ENCODE measurements at places on chromosomes 7 and 10.

- no peak for DNase-seq
Measured at GRCh38 chr7:131689662-131690234, 133.3 kb upstream of the PODXL start.

DNA sequence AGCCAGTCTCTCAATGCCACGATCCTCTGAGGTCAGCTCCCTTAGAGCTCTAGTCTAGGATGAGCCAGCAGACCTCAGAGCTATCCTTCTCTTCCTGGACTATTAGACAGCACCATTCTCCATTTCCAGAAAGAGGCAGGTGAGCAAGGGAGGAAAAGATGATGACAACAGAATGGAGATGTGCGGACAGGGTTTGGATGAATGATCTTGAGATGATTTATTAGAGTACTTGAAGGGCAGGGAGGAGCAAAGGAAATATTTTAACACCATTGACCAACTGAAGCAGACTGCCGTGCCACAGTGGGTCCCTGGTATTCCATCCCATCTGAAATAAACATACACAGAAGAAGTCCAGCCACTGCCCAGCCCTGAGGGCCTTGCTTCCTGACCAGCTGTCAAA, 94.3 kb downstream of the CFAP58 start:
- no peak for DNase-seq

DNA sequence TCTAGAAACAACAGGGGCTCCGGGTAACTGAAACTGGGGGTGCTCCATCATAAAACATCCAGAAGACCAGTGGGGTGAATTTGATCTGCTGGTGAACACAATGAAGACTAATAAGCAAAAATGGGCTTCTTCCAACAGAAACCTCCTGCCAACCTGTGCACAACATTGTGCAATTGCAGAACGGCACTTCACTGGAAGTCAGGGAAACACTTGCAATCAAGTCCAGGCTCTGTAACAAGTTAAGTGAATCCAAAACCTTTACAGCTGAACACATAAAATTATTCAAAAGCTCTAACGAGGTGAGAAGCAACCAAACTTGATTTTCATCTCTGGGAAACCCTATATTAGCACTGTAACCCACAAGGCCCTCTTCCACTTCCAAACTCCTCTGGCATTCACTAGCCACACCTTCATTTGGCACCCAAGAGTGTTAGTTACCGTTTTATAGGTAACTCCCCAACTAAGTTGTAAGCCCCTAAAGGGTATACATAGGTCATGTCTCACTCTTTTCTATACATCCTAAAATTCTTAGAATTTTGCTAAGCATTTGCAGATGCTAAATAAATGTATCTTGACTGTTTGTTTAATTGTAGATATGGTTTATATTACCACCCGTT, 22.0 kb downstream of the IMMP2L start:
- DNase-seq: no peak

DNA sequence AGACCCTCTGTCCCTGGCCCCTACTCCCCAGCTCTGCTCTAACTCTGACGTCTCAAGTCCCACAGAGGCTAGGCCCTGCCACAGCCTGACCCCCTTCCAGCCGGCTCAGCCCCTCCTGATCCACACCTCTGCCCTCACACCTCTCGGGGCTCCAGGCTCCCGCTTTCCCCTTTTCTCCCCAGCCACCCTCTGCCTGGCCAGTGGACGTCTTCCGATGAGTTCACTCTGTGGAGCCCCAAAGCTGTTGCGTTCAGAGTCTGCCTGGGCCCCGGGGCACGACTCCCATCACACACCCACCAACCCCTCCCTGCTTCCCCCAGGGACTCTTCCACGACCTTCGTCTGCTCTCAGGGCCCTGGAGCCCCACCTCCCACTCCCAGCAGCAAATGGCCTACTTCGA, 18.4 kb upstream of the TBRG4 start:
- no peak for DNase-seq

- DNase-seq: no peak
Measured at GRCh38 chr7:117555260-117555659, 75.4 kb downstream of the CFTR start.

GRCh38 chr10:118256825-118257570, 85.1 kb downstream of the FAM204A start:
- DNase-seq: no peak

DNA sequence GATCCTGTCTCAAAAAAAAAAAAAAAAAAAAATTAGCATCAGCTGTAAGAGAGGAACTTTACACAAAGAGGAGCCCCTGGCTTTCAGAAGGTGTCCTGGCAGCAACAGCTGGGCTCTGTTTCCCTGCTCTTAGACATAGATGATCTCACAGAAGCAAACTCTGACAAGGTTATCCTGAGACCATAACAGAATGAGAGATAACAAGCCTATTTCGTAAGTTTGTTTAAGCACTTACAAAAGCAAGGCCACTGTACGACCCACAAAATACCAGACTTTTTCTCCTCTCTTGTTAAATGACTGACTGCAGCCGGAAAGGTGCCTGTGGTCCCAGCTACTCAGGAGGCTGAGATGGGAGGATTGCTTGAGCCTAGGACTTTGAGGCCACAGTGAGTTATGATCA, 33.3 kb upstream of the OTUD1 start:
- DNase-seq: no peak

GRCh38 chr7:12584930-12585329, 14.4 kb downstream of the SCIN start:
- no peak for DNase-seq

GRCh38 chr10:69088471-69088769, 517 bp downstream of the SRGN start:
- no peak for DNase-seq

DNA sequence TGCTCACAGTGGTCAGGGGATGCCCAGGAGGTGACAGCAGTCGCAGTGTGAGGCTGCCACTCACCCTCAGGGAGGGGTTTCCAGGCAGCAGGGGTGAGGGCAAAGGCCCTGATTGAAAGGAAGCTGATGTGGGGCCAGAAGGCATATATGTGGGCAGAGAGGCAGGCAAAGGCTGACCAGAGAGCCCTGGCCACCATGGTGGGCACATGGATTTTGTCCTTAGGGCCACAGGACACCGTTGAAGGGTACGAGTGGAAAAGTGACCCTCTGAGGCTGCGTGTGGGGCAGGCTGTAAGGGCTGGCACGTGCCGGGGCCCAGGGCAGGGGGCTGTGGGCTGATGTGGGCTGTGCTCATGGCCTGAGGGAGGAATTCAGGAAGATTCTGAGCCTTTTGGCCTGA, 57.5 kb upstream of the ZNF32 start:
- no peak for DNase-seq

DNA sequence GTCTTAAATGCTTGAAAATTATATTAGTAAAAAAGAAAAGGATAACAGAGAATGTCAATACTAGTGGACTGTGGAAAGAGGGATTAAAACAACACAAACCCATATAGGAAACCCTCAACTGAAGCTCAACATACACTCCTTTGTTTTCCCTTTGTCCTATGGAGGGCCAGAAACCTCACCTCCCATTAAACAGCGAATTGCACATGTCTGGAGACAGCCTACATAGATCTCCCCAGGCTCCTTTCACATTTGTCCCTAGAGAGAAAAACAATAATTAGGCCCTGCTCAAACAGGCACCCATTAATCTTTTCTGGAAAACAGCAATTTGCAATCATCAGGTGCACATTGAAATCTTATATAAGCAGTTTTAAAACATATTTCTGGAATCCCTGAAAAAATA, 87.6 kb upstream of the SEMA3D start:
- no peak for DNase-seq

DNA sequence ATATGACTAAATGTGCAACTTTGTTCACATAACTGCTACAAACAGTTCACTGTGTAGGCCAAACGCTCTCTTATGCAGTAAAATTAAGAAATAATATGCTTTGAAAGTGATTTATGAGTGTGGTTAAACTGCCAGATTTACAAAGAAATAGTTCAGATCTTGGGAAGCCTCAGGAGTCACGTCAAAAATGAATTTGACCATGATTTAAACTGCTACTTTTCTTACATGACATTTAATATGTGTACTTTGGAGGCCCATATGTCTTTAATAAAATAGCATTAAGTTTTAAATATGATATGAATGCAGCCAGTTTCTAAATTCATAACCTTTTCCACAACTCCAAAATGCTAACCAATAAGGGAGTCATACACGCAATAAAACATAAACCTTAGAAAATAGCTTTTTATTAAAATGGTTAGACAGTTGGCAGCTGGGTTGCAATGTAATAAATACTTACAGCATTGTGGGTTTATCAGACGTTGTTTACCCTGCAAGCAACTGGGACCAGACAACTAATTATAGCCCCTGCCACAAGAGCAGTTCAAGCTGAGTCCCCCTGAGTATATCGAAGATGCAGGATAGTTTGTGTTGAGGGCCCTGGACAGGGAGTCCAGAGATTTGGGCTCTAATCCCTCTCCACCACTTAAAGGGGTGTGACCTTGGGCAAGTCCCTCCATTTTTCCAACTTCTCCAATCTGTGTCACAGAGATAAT, 640.4 kb downstream of the LRMDA start:
- DNase-seq: no peak

DNA sequence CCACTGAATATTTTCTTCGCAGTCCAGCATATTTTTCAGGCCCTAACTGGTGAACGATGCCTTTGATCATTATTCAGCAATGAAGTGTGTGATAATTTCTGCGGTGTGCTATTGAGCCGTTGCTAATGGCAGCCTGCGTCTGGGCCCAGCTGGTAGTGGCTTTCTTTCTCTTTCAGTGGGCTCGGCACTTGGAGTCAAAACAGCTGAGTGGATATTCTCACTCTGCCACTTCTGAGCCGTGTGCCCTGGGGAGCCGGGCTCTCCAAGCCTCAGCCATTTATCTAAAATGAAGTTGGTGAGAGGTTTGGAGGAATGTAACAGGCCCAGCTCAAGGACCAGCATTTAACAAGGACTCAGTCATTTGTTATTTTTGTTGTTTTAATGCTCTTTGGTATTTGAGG, 87.5 kb upstream of the IFRD1 start:
- DNase-seq: no peak

GRCh38 chr7:74475243-74475986, 21.7 kb downstream of the GTF2IRD1 start:
- no peak for DNase-seq

DNA sequence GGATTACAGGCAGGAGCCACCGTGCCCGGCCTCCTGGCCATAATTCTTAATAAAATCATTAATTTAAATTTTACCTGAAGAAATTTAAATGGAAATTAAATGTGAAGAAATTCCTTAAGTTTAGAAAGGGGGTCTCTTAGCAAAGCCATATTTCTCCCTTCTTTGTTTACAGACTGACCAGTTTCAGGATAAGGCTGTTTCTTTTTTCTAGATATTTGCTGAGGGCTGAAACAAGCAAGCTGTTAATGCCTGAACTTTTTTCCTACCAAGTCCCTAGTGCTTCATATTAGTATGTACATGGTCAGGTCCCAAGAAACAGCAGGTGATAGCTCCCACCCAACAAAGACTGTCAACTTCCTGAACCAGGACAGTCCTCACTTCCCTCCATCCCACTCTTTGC, 18.1 kb upstream of the PDIA4 start:
- DNase-seq: no peak

GRCh38 chr7:134019251-134019650, 107.9 kb upstream of the LRGUK start:
- DNase-seq: no peak

GRCh38 chr10:70838270-70838805, 22.6 kb downstream of the SGPL1 start:
- DNase-seq: no peak
